ENCODE measurements at places on chromosomes 2 and 18.
A peak's percentile ranks its signal among the peaks of the same experiment; 100 is the strongest.

GRCh38 chr2:55859875-55860274 lies 63.7 kb downstream of the EFEMP1 start:
- no peak for DNase-seq

DNA sequence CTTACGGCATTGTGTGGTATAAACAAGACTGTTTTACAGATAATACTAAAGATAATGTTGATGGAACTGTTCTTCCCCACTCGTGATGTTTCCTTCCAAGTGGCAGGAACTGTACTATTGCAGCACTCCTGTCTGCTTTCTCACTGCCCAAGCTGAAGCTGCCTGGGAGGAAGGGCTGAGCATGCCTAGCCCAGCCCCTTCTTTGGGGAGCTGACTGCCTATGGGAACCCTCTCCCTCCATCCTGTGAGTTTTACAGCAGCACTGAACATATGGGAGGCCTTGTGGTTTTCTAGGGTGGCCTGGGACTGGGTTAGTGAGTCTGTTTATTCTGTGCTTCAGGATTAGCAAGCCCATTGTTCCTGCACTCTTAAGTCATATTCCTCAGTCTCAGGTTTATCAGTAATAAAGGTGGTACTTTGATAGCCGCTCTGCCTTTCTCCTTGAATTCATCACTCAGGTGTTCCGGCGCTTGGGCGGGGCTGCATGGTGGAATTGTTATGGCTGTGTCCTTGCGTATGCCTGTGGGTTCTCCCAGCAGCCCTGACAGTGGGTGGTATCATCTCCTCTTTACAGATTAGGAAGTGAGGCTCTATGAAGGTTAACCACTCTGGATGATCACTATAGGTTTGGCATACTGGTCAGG lies 379.7 kb downstream of the PTPRM start:
- DNase-seq, result peak; percentile 88

GRCh38 chr2:57733956-57734355 lies 312.6 kb upstream of the VRK2 start:
- DNase-seq, result no peak

GRCh38 chr2:120670771-120671480 lies 64.7 kb upstream of the GLI2 start:
- no peak for DNase-seq

- no peak for DNase-seq
These were observed 25.0 kb downstream of the FASTKD2 start for GRCh38 chr2:206790311-206790935.

GRCh38 chr18:47793609-47794008 lies 136.8 kb downstream of the SMAD2 start:
- no peak for DNase-seq

DNA sequence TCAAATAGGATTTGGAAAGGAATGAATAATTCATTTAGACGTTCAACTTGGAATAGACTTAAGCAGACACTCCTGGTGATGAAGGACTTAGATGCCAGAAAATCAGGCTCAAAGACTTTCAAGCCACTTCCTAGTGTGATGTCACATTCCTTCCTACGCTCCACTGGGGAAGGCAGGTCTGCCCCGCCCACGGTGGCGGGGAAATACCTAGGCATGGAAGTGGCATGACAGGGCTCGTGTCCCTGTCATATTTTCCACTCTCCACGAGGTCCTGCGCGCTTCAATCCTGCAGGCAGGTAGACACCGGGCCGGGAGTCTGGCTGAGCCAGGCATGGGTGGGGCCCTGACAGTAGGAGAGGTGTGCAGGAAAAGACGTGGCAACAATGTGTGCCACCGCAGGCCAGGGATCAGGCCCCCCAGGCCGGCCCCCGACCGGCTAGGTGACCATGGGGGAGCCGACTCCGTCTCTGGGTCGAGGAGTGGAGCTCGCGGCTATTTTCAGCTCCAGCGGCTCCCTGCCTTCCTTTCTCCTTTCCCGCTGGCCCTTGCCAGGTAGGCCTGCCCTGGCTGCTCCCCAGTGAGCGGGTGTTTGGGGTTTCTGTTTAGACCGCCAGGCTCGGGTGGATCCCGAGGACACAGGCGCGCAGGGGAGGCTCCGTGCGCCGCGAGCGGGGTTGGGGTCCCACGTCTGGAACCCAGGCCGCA lies at the start of gene IL1RL2:
Gene IL1RL2 (plus strand): TSS at position 233 of the 705 bp plus-strand sequence. CDS start 845 bp downstream, outside the sequence.
- no peak for DNase-seq

DNA sequence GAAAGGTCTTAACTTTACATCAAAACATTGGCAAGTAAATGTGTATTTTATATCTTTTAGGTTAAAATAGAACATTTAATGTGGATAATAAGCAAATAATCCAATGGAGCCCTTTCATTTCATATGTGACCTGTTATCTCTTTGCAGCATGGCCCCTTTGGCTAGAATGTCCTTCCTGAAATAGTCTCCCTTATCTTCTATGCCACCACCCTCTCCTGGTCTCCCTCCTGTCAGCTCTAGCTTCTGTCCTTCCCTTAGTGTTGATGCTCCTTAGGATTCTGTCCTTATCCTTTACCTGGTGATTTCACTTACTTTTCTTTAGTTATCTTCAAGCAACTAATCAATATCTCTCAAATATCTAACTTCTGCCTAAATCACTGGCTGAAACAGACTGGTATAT lies 87.1 kb upstream of the TFCP2L1 start:
- DNase-seq, result no peak

- no peak for DNase-seq
These were observed 141.7 kb downstream of the CMPK2 start for GRCh38 chr2:6723865-6724604.

DNA sequence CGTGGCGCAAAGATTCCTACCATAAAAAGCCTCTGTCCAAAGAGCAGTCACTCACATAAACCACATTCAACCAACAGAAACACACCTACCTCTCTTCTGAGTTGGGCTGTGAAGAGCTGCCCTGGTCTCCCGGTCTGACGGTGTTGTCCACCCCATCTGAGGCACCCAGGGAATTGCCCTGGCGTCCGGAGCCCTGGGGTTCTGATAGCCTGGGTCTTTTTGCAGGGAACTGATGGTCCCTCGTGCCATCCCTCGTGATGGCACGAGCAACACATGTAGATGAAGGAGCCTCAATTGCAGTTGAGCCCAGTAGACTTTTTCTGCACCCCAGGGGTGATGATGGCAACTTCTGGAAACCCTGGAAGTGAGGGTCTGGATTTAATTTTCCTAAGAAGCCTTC lies 13.8 kb downstream of the HJURP start:
- DNase-seq, result no peak

GRCh38 chr2:47048801-47049480 lies 106.2 kb downstream of the STPG4 start:
- no peak for DNase-seq

- no peak for DNase-seq
These were observed 363.7 kb upstream of the SPHKAP start for GRCh38 chr2:228545041-228545747.

GRCh38 chr2:6812857-6813530 lies 52.7 kb downstream of the CMPK2 start:
- DNase-seq, result no peak

DNA sequence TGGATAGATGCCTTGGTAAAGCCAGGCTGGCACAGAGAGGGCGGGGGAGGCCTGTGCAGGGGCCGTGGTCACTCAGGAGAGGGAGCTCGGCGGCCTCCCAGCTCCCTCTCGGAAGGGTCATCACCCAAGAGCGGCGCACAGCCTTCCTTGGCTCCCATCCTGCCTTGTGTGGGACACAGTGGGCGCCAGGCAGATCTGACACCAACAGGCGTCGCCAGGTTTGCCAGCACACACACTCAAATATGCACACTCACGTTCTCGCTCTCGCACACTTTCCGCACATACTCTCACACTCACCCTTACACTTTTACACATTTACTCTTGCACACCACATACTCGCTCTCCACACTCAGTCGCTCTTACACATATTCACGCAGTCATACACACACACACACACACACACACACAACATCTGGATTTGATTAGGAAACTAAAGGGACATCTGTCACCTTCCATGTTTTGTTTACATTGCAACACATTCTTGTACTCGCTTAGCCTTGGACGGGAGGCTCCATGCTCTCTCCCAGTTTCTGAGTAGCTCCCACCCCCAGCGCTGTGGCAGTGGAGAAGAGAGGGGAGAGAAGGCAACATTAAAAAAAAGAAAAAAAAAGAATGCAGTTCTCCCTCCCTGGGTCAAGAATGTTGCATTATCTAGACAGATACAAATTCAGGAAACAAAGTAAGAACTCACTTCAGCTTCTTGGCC lies 10.5 kb downstream of the CHMP1B start:
- peak; percentile 41 for DNase-seq

- peak; percentile 6 for DNase-seq
These were observed 961.6 kb upstream of the LRRTM1 start for GRCh38 chr2:81266106-81266505.

GRCh38 chr2:74458938-74459363 lies 713 bp downstream of the WBP1 start:
- DNase-seq, result no peak

DNA sequence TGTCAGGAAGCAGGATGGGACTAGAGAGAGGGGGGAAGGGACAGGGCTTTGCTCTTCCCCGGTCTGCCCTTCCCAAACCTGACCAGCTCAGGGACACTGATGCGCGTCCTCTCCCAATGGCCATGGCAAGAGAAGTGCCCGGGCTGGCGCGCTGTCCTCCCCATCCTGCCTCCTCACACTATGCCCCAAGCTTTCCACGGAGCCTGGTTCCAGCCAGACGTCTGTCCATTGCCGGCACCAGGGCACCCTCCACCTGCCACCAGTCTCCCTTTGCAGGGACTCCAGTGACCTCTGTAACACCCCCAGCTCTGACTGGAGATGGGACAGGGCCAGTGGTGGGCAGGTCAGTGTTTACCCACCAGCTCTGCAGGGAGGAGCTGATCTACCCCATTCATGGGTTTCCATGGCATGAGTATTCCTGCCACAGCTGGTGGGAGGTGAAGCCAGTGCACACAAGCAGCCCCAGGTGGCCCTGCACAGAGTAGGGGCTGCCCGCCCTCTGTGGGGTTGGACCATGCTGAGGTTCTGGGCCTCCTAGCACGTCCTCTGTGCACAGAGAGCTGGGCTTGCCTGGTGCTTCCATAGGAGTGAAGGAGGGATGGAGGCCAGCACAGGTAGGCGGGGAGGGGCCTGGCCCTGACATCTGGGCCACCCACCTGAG lies 109.5 kb downstream of the PXDN start:
- DNase-seq, result no peak

DNA sequence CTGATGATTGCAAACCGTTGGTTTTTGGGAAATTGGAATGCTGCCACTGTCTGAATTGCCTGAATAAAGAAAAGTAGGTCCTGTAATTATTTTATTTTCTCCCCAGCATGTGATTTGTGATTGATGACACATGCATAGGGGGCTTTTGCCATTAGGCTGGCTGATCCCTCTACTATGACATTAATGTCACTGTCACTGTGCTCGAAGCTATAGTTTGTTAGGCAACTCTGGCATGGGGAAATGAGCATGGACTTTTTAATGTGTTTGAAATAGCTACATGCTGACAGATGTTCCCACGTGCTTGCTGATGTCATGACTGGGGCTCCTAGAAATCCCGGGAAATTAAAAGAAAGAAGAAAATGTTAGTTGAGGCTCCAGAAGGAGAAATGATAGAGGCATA lies 99.1 kb downstream of the HRH4 start:
- no peak for DNase-seq

- DNase-seq, result no peak
These were observed 73.8 kb downstream of the CLIP4 start for GRCh38 chr2:29189052-29189451.

- DNase-seq, result no peak
These were observed 72.7 kb downstream of the SCN2A start for GRCh38 chr2:165311949-165312348.

DNA sequence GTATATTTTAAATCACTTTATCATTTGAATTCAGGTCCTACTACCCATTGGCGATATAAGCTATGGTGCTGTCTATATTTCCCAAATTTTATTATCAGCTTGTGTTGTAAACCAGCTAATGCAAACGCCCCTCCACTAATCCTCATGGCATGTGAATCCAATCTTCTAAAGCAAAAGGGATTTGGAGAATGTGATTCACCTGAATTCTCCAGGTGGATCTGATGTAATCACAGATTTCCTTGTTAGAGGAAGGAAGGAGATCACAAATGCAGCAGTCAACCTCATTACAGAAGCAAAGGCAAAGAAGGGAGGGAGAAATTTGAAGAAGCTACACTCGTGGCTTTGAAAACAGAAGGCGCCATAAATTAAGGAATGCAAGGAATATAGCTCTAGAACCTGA lies 431.1 kb upstream of the CDH19 start:
- DNase-seq, result no peak

DNA sequence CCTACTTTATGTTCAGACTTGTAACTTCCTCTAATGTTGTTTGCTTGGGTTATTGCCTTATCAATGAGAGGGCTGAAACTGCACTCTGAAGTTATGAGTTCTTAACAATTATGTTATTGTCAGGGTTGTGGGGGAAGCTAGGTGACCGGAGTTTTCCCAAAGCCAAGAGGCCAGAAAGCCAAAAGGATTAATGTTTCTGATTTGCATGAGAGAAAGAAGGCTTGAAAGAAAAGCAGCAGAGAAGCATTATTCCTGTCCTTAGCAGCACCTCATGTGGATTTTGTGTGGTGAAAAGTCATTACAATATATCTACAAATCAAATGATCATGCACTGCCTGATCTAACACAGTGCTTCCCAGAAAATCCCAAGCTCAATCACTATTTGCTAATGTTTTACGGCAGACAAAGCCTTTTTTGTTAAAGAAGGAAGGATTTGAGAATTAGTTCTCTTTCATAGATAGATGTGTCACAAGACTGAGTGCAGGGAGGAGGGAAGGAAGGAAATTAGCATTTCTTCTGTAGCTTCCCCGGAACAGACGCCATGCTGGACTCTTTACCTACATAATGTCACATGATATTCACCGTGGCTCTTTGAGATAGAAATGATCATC lies 203.2 kb downstream of the ALK start:
- no peak for DNase-seq

GRCh38 chr2:179825494-179825893 lies 35.9 kb downstream of the ZNF385B start:
- peak; percentile 28 for DNase-seq

GRCh38 chr2:71576541-71576940 lies 123.2 kb downstream of the DYSF start:
- DNase-seq, result no peak

DNA sequence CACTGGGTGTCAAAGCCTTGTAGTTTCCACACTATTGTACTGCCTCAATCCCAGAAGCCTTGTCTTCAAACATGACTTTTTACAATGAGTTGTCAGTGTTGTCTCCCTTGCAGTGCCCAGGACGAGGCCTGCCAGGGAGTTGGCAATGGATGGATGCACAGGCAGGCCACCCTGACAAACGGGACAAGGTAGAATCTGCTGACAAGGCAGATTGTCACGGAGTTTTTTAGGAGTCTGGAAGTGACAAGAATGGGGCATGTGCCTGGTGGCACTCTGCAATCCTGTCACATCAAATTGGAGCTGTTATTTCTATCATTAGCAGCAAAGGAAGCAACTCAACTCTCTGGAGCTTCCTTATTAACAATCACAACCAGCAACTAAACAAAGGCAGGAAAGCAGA lies 25.2 kb upstream of the GPR39 start:
- no peak for DNase-seq

DNA sequence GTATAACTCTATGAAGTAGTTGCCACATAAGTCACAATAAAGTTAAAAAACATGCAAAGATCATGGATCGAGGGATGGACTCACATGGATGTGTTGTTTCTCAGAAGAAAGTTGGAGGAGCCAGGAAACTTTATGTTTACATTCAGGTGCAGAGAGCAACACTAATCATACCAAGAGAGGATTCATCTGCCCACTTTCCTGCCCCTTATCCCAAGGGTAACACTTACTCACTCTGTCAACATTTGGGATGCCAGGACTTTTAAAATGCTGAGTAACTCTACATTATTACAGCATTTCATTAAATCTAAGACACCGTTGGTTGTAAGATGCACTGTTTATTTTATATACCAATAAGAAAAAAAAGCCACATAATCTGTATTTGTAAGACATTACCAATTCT lies 170.4 kb downstream of the KCNE4 start:
- peak; percentile 38 for DNase-seq

GRCh38 chr2:46117379-46117778 lies 179.8 kb upstream of the EPAS1 start:
- DNase-seq, result no peak
